ENCODE measurements at places on chromosomes 1 and 21.
A peak's percentile ranks its signal among the peaks of the same experiment; 100 is the strongest.

DNA sequence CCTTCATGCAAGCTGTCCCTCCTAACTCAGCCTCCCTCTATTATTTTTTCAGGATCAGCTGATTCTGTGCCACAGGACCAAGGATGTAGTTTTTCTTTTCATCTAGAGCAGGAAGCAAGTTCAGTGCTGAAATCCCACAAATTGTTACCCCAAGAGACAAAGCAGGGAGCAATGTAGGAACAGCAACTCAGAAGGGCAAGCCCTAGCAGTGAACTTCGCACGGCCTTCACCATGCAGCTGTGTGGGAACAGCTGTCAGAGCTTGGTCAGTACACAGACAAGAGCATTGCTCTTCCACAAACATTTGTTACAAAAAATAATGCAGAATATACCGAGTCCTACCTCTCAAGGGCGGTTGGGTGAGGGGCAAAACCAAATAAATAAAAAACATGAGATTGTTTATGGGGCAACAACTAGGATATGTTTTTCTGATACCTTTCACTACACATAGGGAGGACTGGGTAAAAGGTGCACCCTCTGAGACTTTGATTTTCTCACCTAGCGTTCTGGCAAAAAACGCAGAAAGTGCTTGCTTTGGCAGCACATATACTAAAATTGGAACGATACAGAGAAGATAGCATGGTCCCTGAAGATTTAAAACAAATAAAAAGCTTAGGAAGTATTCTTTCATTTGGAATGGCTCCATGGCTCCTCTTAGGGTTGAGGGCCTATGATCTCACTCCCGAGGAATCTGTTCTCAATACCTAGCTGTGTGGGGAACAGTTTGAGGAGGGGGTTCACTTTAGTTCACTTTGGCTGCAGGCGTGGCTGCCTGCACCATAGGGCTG, 37.1 kb upstream of the ANGPTL7 start:
- no peak for DNase-seq

DNA sequence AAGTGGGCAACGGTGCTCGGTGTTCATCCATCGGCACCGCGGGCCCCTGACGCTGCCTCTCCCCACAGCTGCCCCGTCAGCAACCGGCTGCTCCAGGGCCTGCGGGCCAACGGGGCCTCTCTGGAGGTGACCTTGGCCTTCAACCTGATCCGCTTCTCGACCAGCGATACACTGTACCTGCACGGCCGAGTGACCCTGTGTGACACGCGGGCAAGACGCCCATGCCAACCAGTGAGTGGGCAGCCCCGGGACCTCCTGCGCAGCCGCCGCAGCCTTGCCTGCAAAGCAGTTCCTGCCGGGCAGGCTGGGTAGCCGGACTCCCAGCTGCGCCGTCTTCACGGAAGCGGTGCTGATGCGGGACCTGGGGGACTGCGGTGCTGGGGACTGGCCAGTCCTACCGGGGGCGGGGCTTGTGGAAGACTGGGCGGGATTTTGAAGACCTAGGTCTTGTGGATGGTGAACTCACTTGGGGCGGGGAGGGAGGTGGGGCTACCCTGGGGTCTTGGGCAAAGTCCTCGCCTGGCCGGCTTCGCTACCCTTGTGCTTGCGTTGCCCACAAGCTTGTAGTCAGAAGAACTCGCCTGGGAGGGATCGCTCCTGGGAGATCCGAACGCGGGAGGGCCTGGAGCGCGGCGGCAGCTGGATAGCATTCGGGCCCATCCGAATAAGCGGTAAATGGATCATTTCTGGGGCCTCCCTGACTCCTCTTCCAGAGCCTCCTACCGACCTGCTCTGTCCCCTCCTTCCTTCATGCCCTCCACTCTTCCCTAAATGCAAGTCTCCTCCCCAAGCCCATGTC, 8.8 kb upstream of the CEP85 start:
- peak; percentile 53 for DNase-seq

DNA sequence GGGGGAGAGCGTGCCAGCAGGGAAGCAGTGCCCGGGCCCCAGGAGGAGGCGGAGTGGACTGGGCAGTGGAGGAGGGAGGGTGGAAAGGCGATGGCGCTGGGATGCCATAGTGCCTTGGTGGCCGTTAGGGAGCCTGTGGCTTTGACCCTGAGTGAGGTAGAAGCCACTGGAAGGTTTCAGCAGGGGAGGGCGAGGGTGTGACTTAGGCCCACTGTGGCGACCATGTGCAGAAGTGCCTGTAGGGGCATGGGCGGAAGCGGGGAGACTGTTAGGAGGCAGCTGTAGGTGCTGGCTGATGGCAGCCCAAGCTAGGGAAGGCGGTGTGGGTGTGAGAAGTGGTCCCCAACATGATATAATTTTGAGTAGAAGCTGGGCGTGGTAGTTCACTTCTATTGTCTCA, 28.2 kb downstream of the LHX4 start:
- no peak for DNase-seq

- DNase-seq: no peak
Observed at GRCh38 chr1:225254676-225255075, 173.2 kb downstream of the LBR start.

DNA sequence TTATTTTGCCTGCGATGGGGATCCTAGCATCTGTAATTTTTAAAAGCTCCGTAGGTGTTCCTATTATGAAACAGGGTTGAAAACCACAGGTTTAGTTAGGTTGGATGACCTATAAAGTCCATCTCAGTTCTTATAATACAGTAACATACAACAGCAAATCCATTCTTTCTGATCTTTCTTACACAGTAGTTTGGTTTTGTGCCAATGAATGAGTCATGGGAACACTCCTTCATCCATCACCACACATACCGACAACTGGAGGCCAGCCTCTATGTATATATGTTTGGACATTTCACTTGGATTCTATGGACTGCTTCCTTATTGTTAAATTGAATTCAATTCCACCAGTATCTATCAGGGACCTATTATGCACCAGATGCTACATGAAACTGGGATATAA, 118.4 kb upstream of the L1TD1 start:
- DNase-seq: no peak

- no peak for DNase-seq
Observed at GRCh38 chr1:118821801-118822200, 166.3 kb downstream of the TBX15 start.

GRCh38 chr1:47875036-47875435, 122.1 kb downstream of the TRABD2B start:
- DNase-seq: no peak

- DNase-seq: no peak
Observed at GRCh38 chr1:59526240-59526639, 229.3 kb downstream of the FGGY start.

DNA sequence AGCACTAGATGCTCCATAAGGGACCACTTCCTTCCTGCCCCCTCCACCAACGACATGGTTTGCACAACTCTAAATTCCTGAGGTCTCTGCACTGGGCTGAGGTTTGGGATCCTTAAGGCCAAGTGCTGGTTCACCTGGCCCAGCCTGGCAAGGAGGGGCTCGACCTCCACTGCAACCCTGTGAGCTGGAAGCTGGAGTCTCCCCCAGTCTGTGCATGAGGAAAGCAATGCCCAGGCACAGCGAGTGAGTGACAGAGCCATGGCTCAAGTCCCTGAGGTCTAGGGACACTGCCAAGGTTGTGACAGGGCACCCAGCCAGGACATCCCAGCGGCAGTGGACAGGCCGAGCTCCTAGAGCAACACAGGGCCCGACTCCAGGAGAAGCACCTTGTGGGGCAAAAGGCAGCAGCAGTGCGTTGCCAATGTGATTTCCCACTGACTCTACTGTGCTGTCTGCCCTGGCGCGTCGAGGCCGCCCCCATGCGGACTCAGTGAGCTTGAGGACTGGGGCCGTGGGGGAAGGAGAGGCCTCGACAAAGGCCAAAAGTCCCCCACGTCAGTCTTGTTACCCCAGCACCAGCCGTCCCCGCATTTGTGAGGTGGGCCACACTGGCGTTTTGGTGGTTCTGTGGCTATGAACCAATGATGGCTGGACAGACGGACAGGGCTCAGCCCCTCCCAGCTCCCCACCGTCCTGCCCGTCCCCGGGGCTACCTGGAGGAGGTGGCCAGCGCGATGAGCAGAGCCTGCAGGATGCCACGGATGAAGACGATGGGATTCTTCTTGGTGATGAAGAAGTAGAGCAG, 30.0 kb downstream of the PODN start:
- no peak for DNase-seq

DNA sequence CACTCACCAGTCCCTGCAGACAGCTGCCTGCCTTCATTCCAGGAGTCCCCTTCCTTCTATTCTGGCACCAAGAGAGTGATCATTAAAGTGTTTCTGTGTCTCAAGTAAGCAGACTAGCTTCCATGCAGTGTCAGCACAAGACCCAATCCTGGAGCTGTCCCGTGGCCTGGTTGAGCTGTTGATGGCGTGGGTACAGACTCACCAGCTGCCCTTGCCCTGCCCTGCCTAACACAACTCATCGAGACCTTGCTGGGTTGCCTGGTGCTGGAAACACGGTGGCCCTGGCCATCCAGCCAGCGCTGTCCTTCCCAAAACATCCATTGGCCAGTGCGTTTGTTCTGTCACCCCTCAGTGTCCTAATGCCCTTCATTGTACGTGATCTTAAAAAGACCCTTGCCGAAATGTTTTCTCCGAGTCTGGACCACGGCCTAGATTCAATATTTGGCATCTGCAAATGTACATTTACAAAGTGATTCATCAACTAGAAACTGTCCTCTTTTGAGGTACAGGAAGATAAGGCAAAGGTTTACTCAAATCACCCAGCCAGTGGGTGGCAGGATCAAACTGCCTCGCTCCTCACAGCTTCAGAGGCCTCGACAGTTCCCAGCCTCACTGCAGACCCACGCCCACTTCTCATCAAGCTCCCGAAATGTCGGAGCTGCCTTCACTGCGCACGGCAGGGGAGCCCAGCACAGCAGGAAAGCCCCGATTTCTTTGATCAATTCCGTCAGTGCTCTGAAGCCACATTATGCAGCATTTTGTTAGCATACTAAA, 494.2 kb downstream of the KIF26B start:
- no peak for DNase-seq

DNA sequence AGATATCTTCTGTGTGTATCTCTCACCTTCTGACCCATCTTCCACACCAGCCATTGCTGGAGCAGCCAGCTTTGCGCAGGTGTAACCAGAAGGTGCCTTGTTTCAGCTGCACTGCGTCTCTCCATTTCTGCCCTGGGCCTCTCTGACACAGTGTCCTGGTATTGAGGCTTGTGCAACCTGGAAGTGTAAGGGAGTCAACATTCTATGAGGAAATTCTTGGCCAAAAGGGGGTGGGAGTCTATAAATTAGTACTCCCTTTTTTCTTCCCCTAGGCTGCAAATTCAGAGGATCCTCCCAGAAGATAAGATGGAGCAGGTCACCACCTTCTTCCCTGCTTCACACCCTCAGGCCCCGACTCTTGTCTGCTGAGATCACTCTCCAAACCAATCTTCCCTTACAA, 109.1 kb downstream of the MRPS6 start:
- no peak for DNase-seq

- no peak for DNase-seq
Observed at GRCh38 chr1:45752441-45753052, 2.1 kb upstream of the IPP start.

DNA sequence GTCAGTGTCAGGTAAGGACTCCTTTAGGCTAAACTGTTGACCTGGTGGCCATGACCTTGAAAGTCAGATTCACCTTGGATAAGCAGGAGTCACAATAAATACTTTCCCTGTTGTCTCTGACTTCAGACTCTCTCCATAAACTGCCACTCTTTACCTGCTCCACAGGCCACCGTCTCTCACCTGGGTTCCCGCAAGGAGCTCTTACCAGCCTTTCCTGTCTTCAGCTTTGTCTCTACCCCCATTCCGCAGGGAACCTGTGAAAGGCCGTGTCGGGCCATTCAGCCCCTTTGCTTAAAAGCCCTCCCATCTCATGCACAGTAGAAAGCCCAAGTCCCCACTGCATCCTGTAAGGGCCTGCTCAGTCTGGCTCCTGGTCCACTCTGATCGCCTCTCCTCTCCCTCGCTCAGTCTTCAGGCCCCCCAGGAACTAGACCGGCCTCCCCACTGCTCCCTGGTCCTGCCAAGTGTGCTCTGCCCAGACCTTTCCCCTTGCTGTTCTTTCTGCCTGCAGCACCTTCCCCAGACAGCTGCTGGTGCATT, 79.5 kb downstream of the ACTL8 start:
- DNase-seq: no peak

All from CD4-positive, alpha-beta T cell treated with Interleukin-10 for 1 hour (primary cell).